Activated T-helper 1 cell treated with anti-CD3 and anti-CD28 coated beads, Interleukin-2, amount 50 U/mL, for 16 hours (primary cell): ENCODE measurements at places on chromosomes 5 and 9.
A peak's percentile ranks its signal among the peaks of the same experiment; 100 is the strongest.

GRCh38 chr5:17429353-17429752 lies 68.7 kb upstream of the TAF11L2 start:
- DNase-seq = no peak

GRCh38 chr5:103703617-103704016 lies 141.0 kb upstream of the NUDT12 start:
- DNase-seq = no peak

DNA sequence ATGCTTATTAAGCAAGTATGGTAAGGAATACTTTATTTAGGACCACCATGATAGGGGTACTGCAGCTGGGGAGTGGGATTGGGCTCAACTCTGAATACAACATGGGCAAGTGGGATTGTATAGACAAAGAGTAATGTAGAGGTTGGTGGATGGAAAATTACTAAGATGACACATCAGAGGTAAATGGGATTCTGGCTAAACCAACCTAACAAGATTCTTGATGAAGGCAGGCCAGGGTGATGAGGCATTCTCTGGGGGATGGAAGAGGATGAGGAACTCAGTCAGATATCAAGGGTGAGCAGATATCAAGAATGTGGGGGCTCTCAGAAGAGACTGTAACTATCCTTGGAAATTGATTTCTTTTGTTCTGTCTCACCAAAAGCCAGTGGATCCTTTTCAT lies 107.2 kb downstream of the NMUR2 start:
- DNase-seq = no peak

DNA sequence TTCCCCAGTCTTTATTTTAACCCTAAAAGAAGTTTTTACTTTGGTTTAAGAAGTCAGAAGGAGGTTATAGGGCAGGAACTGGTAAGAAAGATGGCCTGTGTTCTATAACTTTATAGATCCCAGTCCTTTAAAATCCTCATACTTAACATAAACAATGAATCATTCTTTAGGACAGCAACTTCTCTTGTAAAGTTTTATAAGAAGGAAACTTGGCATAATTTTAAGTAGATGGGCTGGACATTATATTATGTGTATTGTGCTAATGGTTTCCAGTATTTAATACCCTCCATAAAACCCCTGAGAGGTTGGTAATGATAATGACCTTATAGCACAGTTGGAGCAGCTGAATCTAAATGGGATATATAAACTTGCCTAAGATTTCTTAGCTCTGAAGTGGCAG lies 247.2 kb downstream of the FAM170A start:
- DNase-seq = no peak

GRCh38 chr9:135994501-135995192 lies 33.5 kb upstream of the UBAC1 start:
- no peak for DNase-seq

GRCh38 chr9:21081999-21082398 lies 4.3 kb upstream of the IFNB1 start:
- no peak for DNase-seq

DNA sequence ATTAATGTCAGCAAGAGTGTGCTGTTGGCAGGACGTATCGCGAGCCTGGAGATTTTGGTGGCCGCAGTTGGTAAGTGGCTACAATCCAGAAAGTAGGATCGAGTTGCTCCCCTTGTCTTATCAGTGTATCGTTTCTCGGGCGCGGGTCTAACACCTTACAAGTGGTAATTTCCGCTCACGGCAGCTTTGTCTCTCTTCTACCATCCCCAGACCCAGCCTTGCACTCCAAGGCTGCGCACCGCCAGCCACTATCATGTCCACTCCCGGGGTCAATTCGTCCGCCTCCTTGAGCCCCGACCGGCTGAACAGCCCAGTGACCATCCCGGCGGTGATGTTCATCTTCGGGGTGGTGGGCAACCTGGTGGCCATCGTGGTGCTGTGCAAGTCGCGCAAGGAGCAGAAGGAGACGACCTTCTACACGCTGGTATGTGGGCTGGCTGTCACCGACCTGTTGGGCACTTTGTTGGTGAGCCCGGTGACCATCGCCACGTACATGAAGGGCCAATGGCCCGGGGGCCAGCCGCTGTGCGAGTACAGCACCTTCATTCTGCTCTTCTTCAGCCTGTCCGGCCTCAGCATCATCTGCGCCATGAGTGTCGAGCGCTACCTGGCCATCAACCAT lies 1.1 kb downstream of the PTGER4 start:
- DNase-seq = peak; percentile 26

DNA sequence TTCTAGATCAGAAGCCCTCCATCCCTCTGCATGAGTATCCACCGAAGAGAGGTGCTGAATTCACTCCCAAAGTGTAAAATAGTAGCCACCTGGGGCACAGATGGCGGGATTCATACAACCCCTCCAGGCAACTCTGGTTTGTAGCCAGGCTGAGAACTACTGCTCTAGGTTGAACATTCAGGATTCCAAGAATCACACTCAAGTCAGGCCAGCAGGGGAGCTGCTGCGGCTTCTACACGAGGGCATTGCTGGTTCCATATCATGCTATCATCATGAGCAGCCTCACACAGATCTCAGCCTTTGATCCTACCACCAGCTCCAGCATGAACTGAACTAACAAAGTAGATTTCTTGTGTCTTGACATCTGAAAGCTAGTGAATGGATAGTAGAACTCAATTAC lies 367.9 kb downstream of the DIRAS2 start:
- DNase-seq = no peak

DNA sequence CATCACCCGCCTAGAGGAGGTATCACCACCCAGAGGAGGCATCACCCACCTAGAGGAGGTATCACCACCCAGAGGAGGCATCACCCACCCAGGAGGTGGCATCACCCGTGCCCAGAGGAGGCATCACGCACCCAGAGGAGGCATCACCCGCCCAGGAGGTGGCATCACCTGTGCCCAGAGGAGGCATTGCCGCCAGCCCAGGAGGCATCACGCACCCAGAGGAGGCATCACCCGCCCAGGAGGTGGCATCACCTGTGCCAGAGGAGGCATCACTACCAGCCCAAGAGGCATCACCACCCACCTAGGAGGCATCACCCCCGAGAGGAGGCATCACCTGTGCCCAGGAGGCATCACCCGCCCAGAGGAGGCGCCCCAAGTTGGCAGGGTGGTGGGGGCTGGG lies 2.6 kb downstream of the NOTCH1 start:
- DNase-seq = no peak

DNA sequence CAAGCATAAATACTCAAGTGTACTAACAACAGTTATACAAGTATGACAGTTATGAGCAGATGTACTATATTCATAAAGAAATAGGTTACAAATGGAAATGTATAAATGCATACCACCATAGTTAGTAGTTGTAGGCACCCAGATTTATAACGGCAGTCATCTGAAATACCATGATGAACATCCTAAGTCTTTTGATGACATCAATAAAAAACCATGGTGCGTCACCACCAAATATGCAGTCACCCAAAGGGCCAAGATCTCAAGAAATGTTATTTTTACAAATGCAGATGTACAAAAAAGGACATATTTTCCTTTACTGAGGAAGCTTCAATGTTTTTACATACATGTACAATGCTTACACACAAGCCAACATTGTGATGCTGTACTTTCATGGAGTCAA lies 70.8 kb upstream of the XPA start:
- no peak for DNase-seq
